ENCODE measurements at places on chromosomes 3 and 15.

DNA sequence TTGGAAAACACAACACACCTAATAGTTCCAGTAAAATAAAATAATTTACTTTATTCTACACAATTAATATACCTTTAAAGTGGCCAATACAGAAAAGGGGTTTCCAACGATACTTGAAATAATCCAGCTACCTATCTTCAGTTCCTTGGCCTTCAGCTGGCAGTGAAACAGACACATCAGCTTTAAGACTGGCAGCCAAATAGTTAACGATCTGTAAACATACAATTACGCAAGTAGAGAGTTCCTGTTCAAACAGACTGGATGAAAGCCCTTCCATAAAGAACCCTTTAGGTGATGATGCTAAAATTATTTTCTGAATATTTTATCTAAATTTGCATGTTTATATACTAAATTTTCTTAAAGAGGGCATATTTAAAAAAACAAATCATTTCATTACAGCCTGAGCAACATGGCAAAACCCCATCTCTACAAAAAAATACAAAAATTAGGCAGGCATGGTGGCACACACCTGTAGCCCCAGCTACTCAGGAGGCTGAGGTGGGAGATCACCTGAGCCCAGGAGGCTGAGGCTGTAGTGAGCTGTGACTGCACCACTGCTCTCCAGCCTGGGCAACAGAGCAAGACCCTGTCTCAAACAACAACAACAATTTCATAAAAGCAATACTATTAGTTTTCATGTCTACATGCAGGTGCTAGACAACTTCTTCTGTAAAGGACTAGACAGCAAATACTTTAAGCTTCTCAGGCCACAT lies 12.9 kb downstream of the DYNC1LI1 start:
- no peak for DNase-seq

- DNase-seq: no peak
Observed at GRCh38 chr3:59895972-59896371, 846.1 kb upstream of the CFAP20DC start.

DNA sequence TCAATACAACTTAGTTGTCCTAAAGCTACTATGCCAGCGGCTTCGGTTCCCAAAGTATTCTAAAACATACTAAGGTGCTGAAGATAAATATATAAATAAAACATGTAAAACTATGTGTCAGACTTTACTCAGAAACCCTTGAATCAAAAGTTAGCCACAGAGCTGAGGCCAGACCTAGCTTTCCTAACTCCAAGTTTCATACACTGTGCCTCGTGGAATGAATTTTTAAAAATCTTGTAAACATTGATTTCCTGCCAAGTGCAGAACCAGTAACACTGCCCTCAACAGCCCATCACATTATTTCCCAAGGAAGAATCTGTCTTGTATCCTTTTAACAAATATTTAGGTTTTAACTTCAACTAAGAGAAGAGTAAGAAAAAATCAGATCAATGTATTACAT lies 36.4 kb downstream of the TAMM41 start:
- DNase-seq: no peak

GRCh38 chr3:54217828-54218227 lies 95.5 kb downstream of the CACNA2D3 start:
- no peak for DNase-seq

DNA sequence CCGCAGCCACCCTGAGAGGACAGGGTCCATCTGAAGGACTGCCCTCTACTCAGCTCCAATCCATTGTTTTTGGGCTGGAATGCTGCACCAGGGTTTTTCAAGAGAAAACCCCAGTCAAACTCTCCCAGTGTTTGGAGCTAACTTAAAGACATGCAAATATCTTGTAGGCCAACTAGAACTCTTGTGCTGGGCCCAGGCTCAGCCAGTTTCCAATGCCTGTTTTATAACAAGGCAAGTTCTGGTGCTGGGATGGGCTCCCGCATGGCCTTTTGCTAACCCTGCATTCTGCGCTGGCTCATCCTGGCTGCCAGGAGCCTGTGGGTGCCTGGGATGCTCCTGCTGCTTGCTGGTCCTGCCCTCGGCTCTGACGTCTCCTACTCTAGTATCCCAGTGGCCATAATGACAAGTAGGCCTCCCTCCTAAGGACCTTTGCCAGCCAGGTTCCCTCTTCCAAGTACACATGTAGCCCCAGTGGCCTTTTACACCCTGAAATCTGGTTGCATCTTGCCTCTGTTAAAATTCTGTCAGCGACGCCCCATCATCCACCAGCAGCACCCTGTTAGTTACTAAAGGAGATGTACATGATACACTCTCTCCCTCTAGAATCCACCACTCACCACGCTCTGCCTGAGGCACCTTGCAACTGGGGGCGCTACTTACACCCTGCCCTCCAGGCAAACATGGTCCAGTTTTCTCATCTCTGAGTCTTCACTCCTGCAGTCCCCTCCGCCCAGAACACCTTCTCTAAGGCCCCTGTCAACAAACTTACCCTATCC lies 30.5 kb upstream of the RAB6B start:
- no peak for DNase-seq

DNA sequence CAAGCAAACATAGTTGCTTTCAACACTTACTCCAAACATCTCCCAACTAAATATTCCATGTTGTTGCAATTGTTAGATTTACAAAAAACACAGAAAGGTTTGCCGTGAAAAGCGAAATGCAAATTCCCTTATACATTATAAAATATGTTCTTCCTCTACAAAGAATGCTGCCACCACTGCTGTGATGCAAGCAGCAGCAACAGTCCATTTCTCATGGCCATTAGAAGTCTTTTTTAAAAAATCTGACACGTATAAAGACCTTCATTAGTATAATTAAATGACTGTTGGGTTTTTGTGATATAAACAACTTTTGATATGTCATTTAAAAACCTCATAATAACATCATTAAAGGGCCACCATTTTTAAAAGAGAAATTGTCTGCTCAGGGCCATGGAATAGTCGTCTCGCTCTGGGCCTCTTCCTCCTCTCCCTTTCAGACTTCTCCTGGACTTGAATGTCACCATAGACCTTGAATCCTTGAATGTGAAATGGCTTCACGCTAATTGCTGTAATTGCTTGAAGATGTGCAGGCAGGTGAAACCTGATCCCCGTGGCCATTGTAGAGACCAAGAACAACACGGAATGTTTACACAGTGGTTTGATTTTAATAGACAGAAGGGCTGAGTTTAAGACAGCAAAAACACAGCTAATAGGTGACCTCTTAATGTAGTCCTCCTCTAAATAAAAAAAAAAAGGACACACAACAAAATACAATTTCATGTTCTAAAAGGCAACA lies 450.4 kb downstream of the FOXP1 start:
- no peak for DNase-seq

Measured in NCI-H187 (cell line).